Natural killer cell (primary cell): ENCODE measurements at places on chromosomes 16 and 17.

GRCh38 chr17:70037498-70037897 lies 37.5 kb upstream of the KCNJ16 start:
- DNase-seq: no peak

GRCh38 chr17:75876190-75876937 lies 2.0 kb downstream of the TRIM47 start:
- DNase-seq: no peak

DNA sequence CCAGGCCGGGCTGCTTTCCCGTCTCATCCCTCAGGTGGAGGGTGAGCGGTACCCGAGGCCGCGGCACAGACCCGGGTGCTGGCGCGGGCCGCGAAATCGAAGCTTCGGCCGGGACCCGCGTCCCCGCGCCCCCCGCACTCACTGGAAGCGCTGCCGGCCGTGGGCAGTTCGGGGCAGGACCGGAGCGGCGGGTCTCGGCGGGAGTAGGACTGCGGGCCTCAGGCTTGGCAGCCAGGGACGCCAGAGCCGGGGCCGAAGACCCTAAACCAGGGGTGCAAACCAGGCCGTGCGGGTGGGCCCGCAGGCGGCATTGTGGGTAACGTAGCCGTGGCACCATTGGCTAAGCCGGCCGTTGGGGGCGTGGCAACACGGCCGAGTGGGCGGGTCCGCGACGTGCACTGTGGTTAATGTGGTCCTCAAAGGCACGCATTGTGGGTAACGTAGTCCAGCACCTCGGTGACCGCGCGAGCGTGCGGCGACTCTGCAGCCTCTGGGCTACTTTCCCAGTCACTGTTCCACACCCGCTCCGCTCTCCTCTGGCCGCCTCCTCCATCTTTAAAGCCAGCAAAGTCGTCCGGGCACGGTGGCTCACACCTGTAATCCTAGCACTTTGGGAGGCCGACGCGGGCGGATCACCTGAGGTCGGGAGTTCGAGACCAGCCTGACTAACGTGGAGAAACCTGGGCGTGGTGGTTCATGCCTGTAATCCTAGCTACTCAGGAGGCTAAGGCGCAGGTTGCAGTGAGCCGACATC lies at the start of gene ZNF500:
ZNF500 (minus strand) TSS at position 288 of the 754 bp plus-strand sequence. CDS start 1,184 bp downstream, outside the sequence.
- DNase-seq: peak; percentile 96

- no peak for DNase-seq
These were observed 124.7 kb downstream of the HS3ST2 start for GRCh38 chr16:22938647-22939046.

- no peak for DNase-seq
These were observed 215.3 kb downstream of the HAPSTR1 start for GRCh38 chr16:9306753-9307152.

DNA sequence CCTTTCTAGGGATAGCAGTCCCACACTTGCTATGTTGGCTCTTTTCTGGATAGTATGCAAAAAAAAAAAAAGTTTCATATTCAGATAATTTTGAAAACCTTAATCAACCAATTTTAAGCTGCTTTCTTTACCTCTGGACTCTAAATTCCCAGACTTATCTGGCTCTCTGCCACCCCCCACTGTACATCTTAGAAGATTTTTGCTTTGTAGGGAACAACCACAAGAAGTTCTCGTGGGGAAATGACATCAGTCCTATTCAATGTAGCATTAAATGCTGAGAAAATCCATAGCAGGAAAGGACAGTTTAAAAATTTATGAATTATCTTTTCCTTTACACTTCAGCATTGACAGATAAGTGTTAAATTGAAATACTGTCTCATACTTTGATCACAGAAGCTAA lies 562.7 kb upstream of the HSBP1 start:
- no peak for DNase-seq

DNA sequence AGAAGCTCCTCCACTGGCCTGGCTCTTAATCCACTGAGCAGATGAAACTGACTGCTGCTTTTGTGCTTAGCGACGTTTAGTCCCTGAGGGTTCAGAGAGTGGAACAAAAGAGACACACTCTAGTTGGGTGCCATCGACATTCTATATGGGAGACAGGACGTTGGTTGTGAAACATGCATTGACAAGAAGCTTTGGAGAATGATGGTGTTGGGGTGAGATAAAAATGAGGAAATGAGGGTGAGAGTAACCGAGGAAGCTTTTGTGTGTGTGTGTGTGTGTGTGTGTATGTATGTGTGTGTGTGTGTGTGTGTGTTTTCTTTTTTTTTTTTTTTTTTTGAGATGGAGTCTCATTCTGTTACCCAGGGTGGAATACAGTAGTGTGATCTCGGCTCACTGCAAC lies 89.5 kb downstream of the ABCC1 start:
- DNase-seq: no peak

- DNase-seq: no peak
These were observed 1.2 kb upstream of the BCO1 start for GRCh38 chr16:81237282-81237681.

DNA sequence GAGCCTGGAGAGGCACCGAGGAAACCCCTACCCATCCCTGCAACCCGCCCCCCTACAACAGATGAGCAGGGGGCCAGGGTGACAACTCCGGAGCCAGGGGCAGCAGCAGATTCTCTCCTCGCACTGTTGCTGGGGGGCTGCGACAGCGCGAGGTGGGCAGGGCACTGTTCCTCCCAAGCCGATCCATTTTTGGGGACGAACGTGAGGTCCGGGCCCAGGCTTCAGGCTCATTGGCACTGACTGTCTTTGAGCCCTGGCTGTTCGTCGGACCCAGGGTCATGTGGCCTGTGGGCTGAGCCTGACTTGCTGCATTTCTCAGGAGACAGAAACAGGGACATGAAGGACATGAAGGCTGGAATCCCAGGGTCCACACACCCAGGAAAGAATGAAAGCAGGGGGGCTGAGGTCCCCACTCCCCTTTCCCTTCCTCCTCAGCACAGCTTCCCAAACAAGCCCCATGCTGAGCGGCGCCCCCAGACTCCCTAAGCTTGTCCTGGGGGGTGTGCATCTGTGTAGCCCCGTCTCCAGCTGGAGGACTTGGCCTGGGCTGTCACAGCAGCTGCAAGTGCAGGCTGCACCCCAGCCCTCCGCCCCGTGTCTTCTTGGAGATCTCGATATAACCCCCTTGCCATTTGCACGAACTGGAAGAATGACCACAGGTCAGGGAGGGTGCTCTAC lies 18.7 kb downstream of the CEP295NL start:
- DNase-seq: no peak

DNA sequence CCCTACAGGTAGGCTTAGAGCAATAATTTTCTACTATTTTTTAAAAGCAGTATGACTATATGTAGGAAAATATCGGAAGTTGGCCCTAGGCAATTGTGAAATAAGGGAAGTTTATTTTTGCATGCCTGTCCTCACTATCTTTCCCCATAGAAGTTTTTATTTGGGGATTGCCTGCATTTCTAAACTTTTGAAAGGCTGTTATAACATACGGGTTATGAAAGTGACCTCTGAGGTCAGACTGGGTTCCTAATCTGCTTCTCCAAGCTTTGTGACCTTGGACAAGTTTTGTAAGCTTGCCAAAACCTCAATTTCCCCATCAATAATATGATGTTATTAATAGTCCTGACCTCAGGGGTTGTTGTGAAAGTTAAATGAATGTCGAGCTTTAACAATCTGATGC lies 67.1 kb downstream of the ARHGAP44 start:
- no peak for DNase-seq
